Cortex of kidney (tissue), 1 donor: ENCODE measurements at places on chromosomes 4 and X.

GRCh38 chr4:177455561-177455970 lies 13.3 kb upstream of the AGA start:
- no peak for DNase-seq

DNA sequence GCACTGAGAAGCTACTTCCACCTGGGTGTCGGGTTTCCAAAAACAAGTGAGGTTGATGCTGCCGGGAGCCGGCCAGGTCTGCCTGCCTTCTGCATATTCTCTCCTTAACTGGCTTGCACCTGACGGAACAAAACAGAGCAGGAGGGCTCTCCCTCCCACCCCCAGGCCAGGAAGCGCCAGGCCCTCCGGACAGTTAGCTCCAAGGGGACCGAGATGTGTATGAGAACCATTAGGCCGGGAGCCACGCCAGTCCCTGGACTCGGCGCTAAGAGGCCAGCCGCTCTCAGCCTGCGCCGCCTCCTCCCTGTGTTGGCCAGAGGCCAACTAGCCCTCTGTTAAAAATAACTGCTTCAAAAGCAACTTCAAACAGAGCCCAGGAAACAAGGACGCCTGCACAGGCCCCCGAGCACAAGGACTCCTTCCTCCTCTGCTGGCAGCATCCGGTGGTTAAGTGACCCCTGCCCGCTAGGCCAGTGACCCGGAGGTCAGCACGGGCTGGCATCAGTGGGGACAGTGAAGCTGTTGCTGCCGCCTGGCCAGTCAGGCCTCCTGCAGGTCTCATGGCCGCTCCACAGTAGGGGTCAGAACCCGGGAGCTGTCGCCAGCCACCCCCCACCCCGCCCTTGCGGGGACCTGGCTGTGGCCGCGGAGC lies 107.9 kb downstream of the ABLIM2 start:
- no peak for DNase-seq

DNA sequence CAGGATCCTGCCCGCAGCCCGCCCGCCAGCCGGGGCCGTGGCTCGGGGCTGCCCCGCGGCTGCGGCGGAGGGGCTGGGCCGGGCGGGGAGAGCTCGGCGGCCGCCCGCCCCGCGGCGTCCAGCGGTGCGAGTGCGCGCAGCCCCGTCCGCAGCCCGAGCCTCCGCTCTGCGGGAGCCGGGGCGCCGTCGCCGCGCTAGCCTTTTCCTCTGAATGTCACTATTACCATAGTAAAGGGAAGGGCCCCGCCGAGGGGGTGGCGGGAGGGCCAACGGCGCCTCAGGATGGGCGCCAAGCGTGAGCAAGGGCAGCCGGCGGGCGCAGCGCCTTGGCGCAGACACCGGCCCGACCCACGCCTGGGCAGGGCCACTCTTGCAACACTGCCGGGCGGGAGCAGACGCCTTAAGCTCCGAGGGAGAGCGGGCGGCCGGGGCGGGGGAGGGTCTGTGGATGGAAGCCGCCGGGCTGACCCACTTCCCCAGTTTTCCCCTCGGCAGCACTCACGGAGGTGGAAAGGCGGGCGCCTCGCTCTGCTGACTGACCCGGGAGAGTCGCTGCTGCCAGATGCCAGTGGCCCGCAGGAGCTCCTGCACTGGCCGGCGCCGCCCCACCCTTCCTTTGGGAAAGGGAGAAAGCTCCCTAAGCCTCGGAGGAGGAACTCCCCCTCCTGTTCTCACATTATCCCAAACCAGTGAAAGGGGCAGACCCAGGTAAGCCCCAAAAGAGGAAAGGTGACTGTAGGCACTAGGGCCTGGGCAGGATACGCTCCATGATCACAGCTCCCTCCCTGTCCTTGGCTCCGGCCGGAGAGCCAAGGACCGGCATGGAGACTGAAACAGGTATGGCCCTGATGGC lies 329.4 kb downstream of the HNRNPD start:
- DNase-seq = no peak

DNA sequence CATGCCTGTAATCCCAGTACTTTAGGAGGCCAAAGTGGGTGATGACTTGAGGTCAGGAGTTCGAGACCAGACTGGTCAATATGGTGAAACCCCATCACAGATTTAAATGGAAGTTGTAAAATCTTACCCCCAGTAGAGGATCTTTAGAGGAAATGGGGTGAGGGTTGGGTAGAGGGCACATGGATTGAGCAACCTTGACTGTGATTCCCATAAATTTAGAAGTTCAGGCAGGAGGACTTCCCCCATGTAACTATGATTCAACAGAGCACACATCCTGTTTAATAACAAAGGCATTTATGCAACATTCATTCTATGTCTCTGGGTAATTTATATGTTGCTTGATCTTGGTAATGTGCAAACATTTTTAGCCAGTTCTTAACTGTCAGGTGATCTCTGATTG lies 143.1 kb downstream of the RBM47 start:
- DNase-seq = no peak

DNA sequence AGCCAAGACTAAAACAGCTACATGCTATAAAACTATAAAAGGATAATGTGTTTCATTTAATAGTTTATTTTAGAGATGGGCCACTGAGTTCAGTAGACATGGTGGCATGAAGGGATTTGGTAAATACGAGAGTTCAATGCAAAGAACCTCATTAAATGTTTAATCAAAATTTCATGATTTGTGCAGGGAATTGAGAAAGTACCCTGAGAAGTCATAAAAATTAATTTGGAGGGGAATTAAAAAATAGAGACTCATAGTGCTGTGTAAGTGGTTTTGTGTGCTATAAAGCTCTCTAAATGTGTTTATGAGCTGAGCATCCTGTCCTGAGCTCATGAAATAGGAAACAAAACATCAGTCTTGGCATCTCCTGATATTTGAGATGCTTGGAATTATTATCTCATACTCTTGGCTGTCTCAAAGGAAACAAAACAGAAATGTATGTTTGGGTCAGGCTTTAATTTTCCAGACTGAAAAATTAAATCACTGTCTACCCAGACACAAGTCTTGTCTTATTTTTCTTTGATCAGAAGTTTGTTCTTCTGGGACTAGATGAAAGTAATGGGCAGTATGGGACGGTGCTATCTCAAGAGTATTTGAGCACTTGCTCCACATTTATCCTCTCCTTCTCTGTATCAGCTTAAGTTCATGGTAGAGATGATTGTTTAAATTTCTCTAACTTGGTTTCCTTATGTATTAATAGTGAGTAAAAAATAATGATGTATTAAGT lies 38.0 kb upstream of the EMCN start:
- no peak for DNase-seq

DNA sequence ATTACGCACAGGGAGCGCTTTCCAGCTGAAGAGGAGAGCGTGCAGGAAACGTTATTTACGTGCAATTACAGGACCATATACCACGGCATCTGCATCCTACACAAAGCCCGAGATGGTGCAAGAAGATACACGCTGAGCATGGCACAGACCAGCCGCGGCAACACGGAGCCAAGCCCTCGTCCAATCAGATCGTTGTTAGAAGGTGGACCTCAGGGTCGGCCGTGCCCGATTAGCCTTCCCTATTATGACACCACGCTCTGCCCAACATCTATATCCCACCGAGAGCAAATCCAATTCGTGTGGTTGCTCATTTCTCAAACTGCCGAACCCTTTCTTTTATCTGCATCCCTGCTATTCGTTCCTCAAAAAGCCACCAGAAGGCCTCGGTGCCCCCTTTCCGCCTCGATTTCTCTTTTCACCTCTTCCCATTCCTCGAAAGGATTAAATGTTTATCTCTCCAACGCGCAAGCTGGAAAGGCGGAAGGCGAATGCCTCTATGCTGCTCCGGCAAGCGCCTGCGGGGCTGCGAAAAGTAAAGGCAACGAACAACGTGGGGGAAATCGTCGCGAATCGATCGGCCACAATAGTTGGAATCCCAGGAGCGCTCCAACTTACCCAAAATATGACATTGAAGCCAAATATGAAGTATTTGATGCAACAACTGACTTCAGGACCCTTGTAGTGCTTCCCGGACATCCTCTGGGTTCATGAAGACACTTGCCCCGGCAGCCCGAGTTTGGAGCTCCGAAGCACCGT lies 702 bp downstream of the TSPAN5 start:
- no peak for DNase-seq

GRCh38 chr4:125688841-125689240 lies 374.1 kb downstream of the FAT4 start:
- no peak for DNase-seq

DNA sequence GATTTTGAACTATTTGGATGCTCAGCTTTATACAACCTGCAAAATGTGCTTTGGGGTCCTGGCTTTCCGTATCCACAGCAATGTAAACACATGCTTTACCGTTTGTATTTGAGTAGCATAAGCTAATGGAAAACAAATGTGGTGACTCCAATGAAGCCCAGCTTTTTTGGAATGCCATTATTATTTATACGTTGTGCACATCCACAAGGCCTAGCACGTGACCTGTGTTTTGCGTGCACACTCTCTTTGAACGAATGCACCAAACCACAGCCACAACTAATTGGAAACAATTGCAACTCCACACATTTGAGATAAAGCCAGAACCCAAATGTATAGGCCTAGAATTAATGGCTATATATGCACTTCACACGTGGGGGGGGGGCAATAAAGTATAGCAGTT lies 189.5 kb upstream of the GPC4 start:
- DNase-seq = no peak

DNA sequence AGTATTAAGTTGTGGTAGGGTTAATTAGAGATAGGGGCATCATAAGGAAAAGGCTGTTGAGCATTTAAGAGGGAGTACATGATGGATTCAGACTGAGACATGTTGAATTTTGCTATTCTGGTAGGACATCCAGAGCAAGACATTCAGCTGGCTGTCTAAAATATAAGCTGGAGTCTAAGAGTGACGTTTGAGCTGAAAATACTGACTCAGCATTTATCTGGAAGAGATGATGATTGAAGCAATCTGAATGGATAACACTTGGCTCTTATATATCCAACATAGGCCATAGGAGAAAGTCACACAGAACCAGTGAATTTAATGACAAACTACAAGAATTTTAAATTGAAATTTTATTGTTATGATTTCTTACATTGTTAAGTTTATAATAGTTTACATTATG lies 114.3 kb downstream of the CENPC start:
- DNase-seq = no peak

- DNase-seq = no peak
These were observed 47.5 kb upstream of the RAP2C start for GRCh38 chrX:132266583-132267355.

GRCh38 chrX:40084471-40085101 lies 13.2 kb downstream of the BCOR start:
- DNase-seq = no peak

GRCh38 chr4:112704991-112705845 lies 68.3 kb downstream of the LARP7 start:
- no peak for DNase-seq

- no peak for DNase-seq
These were observed 384.8 kb downstream of the FAM133A start for GRCh38 chrX:94058728-94059382.

- DNase-seq = no peak
These were observed 36.3 kb downstream of the GPR143 start for GRCh38 chrX:9729171-9729885.

GRCh38 chr4:48343035-48343434 lies 1.7 kb downstream of the SLAIN2 start:
- DNase-seq = no peak

GRCh38 chrX:41406201-41406600 lies 40.9 kb upstream of the NYX start:
- no peak for DNase-seq

GRCh38 chrX:20211261-20211786 lies 55.4 kb downstream of the RPS6KA3 start:
- DNase-seq = no peak

GRCh38 chr4:150332086-150332485 lies 249.9 kb upstream of the MAB21L2 start:
- no peak for DNase-seq

GRCh38 chrX:140572724-140573123 lies 67.9 kb upstream of the SOX3 start:
- no peak for DNase-seq

DNA sequence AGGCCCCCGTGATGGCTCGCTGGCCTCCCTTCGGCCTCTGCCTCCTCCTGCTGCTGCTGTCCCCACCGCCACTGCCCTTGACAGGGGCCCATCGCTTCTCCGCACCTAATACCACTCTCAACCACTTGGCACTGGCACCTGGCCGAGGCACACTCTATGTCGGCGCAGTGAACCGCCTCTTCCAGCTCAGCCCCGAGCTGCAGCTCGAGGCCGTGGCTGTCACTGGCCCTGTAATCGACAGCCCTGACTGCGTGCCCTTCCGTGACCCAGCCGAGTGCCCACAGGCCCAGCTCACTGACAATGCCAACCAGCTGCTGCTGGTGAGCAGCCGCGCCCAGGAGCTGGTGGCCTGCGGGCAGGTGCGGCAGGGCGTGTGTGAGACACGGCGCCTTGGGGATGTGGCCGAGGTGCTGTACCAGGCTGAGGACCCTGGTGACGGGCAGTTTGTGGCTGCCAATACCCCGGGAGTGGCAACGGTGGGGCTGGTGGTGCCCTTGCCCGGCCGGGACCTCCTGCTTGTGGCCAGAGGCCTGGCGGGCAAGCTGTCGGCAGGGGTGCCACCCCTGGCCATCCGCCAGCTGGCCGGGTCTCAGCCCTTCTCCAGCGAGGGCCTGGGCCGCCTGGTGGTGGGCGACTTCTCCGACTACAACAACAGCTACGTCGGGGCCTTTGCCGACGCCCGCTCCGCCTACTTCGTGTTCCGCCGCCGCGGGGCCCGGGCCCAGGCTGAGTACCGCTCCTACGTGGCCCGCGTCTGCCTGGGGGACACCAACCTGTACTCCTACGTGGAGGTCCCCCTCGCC lies 3.0 kb downstream of the PLXNB3 start:
- no peak for DNase-seq

- DNase-seq = no peak
These were observed 22.0 kb downstream of the FAM133A start for GRCh38 chrX:93695981-93696380.

DNA sequence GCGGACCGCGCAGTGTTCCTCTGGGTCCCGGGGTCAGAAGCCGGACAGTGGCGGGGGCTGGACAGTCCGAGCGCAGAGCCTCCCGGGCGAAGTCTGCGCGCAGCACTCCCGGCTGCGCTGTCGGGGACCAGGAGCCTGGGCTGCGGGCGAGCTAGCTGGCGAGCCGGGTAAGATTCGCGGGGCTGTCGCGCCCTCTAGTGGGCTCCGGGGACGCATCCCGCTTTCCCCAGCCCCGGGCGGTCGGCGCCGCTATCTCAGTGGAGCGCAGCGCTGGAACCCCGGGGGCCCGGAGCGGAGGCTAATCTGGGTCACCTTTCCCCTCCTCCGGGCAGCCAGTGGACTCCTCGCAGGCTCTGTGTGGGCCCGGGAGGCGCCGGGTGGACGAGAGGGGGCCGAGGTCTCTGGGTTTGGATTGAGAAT lies 4.2 kb downstream of the PDGFRA start:
- no peak for DNase-seq

DNA sequence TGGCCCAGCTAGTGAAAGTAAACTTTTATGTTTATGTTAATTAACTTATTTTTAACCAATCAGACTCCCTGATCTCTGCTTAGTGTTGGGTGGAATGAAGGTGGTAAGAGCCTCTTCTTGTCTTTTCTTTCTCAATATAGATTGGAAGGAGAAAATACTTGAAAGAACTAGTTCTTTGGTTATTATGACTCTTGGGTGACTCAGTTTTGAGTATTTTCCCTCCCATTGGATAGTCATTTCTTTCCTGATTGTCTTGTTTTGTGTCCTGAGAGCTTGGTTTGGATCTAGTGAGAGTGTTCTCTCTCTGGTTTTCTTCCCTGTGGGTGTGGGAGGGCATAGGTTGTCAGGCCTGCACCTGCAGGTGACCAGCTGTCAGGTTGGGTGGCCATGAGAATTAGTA lies 172.0 kb upstream of the GLRA2 start:
- DNase-seq = no peak
